ENCODE measurements at places on chromosomes 11 and 22. TPM values are rescaled to one million over a fixed set of nuclear protein-coding genes. Genes with fewer than 3 reads are reported as not detected.

Gene DGAT2
- total RNA-seq = 3.1 TPM

Gene CNIH2
- total RNA-seq = 0.09 TPM

Gene CHRM1
- total RNA-seq = not detected

Gene CALCA
- not detected for total RNA-seq

Gene OR51B4
- not detected for total RNA-seq

Gene MMP1
- total RNA-seq = 664 TPM

Gene PRMT3
- 13.6 TPM for total RNA-seq
